Endothelial cell of umbilical vein (primary cell): ENCODE measurements at places on chromosomes 2 and 18. TPM values are rescaled to one million over a fixed set of nuclear protein-coding genes. Genes with fewer than 3 reads are reported as not detected.

GRCh38 chr18:54684784-54685183 is 93.7 kb downstream of the DYNAP start:
- DNase-seq = peak; percentile 2

The MTERF4 gene
- 14.7 and 24.7 TPM in 2 replicates for total RNA-seq

The LINC00305 gene
- total RNA-seq = not detected in 2 replicates

GRCh38 chr2:187842978-187843847 is 289.0 kb upstream of the TFPI start:
- peak; percentile 75 for DNase-seq

DNA sequence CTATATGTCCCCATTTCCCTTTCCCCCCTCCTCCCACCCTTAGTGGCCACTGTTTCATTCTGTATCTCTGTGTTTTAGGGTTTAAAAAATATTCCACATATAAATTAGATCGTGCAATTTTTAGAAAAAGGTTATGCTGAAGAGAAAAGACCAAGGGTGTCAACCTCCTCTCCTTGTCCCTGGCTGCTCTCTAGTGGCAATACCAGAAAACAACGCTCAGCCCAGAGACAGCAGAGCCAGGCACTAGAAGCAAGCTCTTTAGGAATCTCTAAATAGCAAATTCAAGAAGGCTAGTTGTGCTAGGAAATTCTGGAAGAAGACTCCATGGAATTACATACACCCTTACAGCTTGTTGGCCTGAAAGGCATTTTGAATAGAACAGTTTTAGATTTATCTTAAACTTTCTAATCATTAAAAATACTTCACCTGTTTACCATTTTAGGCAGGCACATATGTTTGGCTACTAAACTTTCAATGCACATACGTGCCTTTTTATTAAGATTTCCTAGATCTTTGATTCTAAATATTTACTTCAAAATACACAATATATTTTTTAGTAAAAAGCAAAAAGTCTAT is 35.1 kb upstream of the RASGRP3 start:
- DNase-seq = peak; percentile 79

The SLC9A4 gene
- total RNA-seq = 0.07 TPM in 1 of 2 replicates, not detected in the other

The CAVIN2 gene
- total RNA-seq = 171 and 202 TPM in 2 replicates

DNA sequence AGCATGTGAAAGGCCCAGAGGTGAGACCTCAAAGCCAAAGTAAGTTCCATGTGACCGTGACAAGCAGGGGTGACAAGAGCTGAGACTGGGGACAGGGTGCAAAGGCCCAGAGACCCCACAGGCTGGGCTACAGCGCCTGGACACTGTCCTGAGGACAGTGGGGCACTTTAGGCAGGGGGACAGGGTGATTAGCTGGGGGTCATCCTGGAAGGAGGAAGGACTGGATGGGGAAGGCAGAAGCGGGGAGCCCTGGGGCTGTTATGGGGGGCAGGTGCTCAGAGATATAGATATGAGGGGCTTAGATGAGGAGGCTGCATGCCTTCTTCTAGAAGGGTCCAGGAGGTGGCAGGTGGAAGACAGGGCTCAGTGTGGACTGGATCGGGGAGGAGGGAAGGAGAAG is 31.5 kb downstream of the KIF1A start:
- DNase-seq = no peak

DNA sequence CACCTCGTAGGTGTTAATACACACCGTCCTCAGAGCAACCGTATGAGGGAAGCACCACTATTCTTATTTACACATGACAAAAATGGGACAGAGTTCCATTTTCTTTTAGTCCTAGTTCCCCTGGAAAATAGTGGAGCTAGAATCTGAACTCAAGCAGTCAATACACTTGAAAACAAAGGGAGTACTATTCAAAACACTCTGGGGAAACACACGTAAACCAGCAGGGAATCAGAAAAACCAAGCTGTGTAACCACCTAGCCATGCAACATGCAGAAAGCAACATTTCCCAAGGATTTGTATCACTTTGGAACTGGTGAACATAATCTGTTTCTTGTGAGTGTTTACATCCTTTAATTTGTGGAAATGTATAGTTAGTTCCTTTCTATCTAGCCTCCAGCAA is 208.2 kb downstream of the UBE2E3 start:
- DNase-seq = no peak

- no peak for DNase-seq
Observed at GRCh38 chr18:6955304-6955703, 162.3 kb downstream of the LAMA1 start.

The BCL11A gene
- 0.88 and 0.92 TPM in 2 replicates for total RNA-seq

The ABHD3 gene
- 10.0 and 14.9 TPM in 2 replicates for total RNA-seq

- DNase-seq = no peak
Observed at GRCh38 chr18:36316246-36316645, 18.7 kb downstream of the FHOD3 start.

DNA sequence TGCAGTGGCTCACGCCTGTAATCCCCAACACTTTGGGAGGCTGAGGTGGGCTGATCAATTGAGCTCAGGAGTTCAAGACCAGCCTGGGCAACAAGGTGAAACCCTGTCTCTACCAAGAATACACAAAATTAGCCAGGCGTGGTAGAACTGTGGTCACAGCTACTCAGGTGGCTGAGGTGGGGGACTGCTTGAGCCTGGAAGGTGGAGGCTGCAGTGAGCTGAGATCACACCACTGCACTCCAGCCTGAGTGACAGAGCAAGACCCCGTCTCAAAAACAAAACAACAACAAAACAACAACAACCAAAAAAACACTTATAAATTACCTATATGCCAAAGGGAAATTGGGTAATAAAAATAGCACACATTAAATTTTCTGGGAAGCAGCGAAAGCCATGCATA is 141.6 kb downstream of the HDAC4 start:
- DNase-seq = no peak

- DNase-seq = no peak
Observed at GRCh38 chr2:190657474-190658255, 8.8 kb downstream of the NAB1 start.

DNA sequence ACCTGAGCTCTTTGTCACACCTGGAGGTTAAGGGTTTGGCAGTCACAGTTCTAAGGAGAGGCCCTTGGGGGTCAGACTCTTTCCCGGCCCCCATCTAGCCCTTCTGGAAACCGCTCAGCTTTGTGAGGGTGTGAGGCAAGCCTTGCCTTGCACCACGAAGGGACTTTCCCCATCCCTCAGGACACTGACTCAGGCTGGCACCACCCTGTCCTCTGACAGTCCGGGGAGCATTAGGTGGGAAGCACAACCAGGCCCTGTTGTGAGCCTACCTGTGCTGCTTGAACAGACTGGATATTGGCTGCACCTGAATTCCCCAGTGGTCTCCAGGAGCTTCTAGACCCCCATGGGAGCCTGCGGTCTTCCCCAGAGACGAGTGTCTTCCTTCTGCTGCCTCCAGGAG is 47.0 kb upstream of the GBX2 start:
- no peak for DNase-seq

The MYOM1 gene
- not detected in 2 replicates for total RNA-seq

The LRATD1 gene
- total RNA-seq = not detected in 2 replicates

GRCh38 chr2:16632598-16632997 is 33.0 kb downstream of the CYRIA start:
- DNase-seq = no peak

The DRC1 gene
- 0.21 and 0.44 TPM in 2 replicates for total RNA-seq

DNA sequence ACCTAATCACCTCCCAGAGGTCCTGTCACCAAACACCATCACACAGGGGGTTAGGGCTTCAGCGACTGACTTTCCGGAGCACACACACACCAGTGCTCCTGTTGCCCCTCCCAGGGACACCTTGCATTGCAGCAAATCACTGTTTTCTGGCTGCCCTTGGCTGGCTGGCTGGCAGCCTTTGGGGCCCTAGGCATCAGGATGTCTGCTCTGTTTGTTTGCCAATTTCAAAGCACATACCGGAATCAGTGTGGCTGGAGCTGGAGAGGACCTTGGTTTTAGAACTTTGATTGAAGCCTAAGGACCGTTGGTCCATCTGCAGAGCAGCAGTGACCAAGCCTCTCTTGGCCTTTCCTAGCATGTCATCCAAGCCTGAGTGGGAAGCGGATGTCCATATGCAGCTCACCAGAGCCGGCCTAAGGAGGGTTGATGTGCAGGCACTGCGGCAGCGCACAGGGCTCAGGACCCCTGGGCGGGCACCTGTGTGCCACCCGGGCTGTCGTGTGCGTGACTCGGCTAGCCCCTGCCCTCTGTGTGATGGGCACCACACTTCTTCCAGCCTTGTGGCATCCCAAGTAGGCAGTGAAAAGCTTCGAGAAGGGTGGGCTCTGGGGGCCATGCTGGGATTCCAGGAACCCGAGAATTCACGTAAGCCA is 62.1 kb downstream of the GBX2 start:
- peak; percentile 28 for DNase-seq

- no peak for DNase-seq
Observed at GRCh38 chr2:10350761-10351160, 48.1 kb downstream of the HPCAL1 start.

- no peak for DNase-seq
Observed at GRCh38 chr2:13504808-13505207, 788.1 kb downstream of the TRIB2 start.

GRCh38 chr2:26395394-26395793 is 6.3 kb upstream of the DRC1 start:
- no peak for DNase-seq

- no peak for DNase-seq
Observed at GRCh38 chr2:168312036-168312822, 64.8 kb upstream of the STK39 start.

DNA sequence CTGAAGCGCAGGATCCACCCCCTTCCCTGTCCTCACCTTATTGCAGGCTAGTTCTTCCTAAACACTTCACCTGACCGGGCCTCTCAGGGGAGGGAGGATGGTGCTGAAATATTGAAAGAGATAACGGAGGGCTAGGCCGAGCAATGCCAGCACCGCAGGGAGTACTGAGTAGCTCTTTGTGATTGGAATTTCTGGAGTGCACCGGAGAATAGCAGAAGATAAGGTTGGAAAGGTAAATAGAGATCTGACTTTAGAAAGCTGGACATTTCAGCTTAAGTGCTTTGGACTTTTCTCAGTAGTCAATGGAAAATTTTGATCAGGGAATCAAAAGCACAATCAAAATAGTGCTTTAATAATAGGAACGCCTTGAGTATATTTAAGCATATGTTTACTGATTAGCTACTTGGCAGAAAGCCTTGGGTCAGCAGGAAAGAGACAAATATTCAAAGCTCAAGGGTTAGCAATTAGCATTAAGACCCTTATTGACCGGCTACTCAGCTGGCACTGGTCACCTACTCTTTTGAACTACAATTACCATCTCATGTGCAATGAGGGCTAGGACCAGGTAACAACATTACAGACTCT is 142.9 kb upstream of the NDUFV2 start:
- DNase-seq = no peak

DNA sequence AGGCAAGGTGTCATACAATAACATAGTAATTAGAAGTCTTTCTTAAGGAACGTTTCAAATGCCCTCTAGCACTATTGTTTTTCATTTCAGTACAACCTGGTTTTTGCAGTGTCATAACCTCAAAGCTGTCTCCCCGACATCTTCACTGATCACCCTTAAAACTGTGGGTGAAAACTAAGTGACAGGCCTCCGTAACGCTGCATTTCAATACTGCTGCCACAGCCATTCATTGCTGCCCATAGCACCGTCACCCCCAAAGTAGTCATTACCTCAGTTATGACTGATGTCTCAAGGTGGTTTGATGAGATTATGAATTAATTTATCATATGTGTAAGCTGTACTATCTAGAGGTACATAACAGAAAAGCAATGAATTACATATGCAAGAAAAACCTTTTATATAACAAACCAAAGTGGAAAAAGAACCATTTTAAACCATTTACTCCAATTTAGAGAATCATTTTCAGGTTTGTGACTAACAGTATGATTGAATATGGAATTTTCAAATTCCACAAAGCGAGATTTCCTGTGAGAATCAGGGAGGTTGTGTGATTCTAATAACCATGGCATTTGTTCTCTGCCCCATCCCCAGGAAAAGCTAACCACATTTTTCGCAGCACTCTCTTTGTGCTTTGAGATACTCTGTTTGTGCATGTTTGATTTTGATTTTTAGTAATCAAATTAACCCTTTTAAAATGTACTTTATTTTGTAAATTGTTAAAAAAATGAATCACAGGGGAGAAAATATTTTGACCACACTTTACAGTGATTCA is 263.0 kb downstream of the PTGR3 start:
- DNase-seq = no peak

DNA sequence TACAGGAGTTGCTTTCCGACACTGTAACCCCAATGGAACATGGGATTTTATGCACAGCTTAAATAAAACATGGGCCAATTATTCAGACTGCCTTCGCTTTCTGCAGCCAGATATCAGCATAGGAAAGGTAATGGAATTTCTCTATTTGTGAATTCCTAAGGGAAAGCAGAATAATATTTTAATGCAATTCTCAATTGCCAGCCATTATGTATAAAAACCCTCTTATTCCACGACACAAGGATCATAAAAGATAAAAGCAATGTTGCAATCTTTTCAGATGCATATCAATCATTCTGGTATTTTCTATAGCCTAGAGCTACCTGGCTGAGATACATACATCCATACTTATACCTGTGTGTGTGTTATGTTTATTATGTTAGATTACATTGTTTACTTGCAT is 31.2 kb downstream of the PTH2R start:
- no peak for DNase-seq

The EFR3B gene
- 0.58 and 0.77 TPM in 2 replicates for total RNA-seq

DNA sequence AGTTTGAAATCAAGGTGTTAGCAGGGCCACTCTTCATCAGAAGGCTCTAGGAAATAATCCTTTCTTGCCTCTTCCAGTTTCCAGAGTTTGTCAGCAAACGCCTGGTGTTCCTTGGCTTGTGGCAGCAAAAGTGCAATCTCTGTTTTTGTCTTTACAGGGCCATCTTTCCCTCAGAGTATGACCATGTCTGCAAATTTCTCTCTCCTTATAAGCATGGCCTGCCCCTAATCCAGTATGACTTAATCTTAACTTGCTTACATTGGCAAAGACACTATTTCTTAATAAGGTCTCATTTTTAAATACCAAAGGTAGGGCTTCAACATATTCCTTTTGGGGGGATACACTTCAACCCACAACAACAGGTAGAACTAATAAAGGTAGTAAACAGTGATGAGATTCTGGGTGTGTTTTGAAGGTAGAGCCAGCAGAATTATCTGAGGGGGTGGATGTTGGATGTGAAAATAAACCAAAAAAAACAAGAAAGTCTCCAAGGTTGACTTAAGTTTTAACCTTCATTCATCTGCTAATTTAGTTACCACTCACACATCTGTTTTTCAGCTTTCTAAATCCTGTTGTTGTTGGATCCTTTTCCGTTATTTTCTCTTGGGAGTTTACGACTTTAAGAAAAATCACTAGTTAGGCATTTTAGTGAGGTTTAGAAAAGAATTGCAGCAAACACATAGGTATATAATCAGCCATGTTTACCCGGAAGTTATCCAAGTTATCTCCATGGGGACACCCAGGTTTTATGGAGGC is 234.4 kb upstream of the FIGN start:
- DNase-seq = no peak

GRCh38 chr2:29139152-29139551 is 23.9 kb downstream of the CLIP4 start:
- DNase-seq = no peak

The FNDC4 gene
- total RNA-seq = 15.5 and 20.0 TPM in 2 replicates

The MALL gene
- total RNA-seq = 104 and 114 TPM in 2 replicates

The OSR1 gene
- total RNA-seq = not detected in 2 replicates

GRCh38 chr2:160269803-160270570 is 69.9 kb upstream of the ITGB6 start:
- DNase-seq = peak; percentile 92

The ATP8B1 gene
- 86.5 and 100 TPM in 2 replicates for total RNA-seq
